Fibroblast of the aortic adventitia (primary cell): ENCODE measurements at places on chromosomes 11 and 22. TPM values are rescaled to one million over a fixed set of nuclear protein-coding genes. Genes with fewer than 3 reads are reported as not detected.

DMC1 gene
- 1.3 and 5.3 TPM in 2 replicates for total RNA-seq

LINC01488 gene
- total RNA-seq, result not detected in 2 replicates

GNG3 gene
- total RNA-seq, result not detected in 2 replicates

LBHD1 gene
- total RNA-seq, result 4.2 and 4.5 TPM in 2 replicates

DCHS1 gene
- total RNA-seq, result 5.2 and 19.0 TPM in 2 replicates

SELENOH gene
- 63.4 and 139 TPM in 2 replicates for total RNA-seq

SERPINH1 gene
- 374 and 497 TPM in 2 replicates for total RNA-seq

PCF11 gene
- 47.7 and 49.2 TPM in 2 replicates for total RNA-seq

ARHGAP8 gene
- total RNA-seq, result 0.41 TPM in 1 of 2 replicates, not detected in the other

ALDH3B1 gene
- 12.5 and 20.8 TPM in 2 replicates for total RNA-seq

FUT4 gene
- 5.6 and 7.1 TPM in 2 replicates for total RNA-seq
